ENCODE measurements at places on chromosomes 3 and 15.

- DNase-seq = no peak
Observed at GRCh38 chr3:106371971-106372805, 503.4 kb upstream of the CBLB start.

DNA sequence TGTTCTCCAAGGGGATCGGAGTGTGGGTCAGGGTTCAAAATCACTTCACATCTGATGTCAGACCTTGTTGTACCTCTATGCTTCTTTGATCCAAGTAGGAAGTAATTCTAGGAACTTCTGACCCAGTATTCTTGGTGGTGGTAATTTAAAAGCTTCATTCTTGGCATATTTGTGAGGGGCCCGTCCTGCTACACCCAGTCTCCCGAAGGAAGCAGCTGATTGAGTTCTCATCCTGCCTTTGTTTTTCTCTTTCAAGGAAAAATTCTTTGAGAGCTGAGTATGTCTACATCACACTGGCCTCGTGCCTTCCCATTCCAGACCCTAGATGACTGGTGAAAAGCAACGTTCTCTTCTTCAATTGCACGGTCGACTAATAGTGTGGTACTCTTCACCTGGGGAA is 234.4 kb upstream of the TPRG1 start:
- DNase-seq = no peak

GRCh38 chr15:96363707-96364106 is 33.2 kb downstream of the NR2F2 start:
- DNase-seq = no peak

GRCh38 chr15:23760024-23760423 is 72.9 kb upstream of the NDN start:
- DNase-seq = no peak

DNA sequence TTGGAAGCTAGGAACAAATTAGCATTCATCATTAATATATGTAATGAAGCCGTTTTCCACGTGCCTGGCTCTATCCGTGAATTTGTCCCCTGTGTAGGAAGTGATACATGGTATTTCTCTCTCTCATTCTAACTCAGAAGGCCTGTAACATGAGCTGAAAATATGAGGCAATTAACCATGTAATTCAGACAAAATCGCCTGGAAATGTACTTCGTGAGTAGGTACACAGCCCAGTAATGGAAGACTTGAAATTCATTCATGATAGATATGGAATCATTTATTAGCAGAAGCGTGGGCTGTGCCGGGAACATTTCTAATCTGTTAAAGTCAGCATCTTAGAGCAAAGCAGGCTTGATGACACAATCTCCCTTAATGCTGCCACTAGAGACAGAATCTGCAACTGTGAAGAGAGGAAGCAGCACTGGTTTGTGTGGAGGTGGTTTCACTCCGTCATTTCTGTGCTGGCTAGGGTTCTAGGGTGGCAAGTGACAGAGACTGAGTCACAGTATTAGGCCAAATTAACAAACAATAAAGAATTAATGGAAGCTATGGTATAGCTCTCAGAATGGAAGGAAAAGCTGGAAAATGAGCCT is 225.0 kb upstream of the PROK2 start:
- no peak for DNase-seq

- DNase-seq = no peak
Observed at GRCh38 chr3:190169877-190170276, 49.2 kb upstream of the P3H2 start.

GRCh38 chr3:24365168-24365567 is 129.5 kb downstream of the THRB start:
- no peak for DNase-seq

- peak; percentile 73 for DNase-seq
Observed at GRCh38 chr3:38136777-38137614, at the start of gene ACAA1. Gene ACAA1, minus strand, starts transcription at chr3:38137127. Its CDS starts 92 bp downstream, at chr3:38137035.

- no peak for DNase-seq
Observed at GRCh38 chr15:27846722-27847395, 252.3 kb downstream of the OCA2 start.

GRCh38 chr15:56460071-56460470 is 4.9 kb downstream of the MNS1 start:
- no peak for DNase-seq

GRCh38 chr3:157219215-157219614 is 59.3 kb upstream of the CCNL1 start:
- DNase-seq = no peak

DNA sequence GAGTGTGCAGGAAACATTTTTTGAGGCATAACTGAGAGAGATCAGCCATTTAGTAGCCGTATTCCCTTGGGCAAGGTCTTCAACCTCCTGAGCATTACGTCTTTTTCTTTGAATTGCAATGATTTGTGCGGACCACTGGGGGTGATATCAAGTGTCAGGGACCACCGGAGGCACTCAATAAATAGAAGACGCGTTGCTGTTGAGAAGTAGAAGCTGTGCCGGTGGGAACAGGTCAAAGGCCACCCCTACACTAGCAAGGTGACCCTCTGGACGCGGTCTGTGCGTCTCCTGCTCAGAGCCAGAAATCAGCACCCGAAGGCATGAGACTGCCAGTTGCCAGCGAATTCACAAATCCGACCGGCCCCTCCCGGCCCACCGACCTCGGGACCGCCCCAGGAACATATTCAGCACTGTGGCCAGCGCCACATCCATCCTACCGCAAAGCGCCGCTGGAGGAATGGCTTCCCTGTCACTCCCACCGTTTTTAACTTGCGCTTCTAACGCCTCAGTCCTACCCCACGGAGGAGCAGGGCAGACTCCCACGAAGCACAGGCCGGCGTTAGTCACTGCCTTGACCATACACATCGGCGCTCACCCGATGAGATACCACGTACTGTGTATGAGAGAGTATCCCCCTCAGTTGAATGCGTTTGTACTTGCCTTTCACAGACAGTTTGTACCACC is 1.4 kb upstream of the GHSR start:
- DNase-seq = no peak

- no peak for DNase-seq
Observed at GRCh38 chr3:45670436-45670835, 18.8 kb upstream of the SACM1L start.

DNA sequence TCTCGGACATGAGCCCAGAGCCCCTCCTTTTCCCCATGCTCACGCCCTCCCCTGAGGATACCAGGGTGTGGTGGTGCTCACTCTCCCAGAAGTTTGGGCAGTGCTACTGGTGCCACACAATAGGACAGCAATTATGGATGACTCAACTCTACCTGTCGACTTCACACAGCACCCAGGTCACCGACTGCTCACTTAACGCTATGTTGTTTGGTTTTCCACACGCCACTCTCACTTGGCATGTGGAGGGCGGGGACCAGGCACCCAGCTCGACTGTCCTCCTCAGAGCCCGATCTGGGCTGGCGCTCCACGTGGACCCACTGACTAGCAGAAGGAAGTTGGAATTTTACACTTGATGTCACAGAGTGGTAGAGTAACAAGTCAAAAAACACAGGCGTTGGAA is 30.9 kb downstream of the STIMATE start:
- no peak for DNase-seq

- no peak for DNase-seq
Observed at GRCh38 chr3:133159498-133160475, 121.6 kb downstream of the TMEM108 start.

GRCh38 chr3:11543141-11543947 is 100.4 kb downstream of the VGLL4 start:
- DNase-seq = no peak

- no peak for DNase-seq
Observed at GRCh38 chr15:67080900-67081431, 15.6 kb downstream of the SMAD3 start.

GRCh38 chr3:143090976-143091837 is 28.4 kb upstream of the CHST2 start:
- DNase-seq = peak; percentile 30

GRCh38 chr3:4825436-4826236 is 153.6 kb upstream of the BHLHE40 start:
- no peak for DNase-seq

DNA sequence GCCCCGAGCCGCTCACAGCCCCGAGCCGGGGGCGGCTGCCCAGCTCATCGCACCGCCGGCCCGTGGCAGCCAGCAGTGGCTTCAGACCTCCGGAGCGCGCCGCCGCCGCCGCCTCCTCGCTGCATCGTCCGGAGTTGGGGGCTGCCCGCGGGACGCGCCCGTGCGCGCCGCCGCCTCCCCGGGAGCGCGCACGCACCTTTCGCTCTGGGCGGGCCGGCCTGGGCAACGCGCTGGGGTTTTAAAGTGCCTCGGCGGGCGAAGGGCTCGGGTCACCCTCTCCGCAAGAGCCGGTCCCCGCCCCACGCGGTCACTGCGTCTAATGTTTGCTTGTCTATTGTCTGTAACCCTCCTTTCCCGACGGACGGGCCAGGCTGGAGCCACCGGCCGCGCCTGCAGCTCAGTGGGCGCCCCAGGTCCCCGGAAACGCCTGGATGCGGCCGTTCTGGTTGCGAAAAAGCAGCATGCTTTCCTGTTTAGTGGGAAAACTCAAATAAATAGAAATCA is at the start of gene RYK:
RYK (minus strand) TSS at position 143 of the 504 bp plus-strand sequence. CDS start 205 bp downstream, outside the sequence.
- DNase-seq = peak; percentile 66

DNA sequence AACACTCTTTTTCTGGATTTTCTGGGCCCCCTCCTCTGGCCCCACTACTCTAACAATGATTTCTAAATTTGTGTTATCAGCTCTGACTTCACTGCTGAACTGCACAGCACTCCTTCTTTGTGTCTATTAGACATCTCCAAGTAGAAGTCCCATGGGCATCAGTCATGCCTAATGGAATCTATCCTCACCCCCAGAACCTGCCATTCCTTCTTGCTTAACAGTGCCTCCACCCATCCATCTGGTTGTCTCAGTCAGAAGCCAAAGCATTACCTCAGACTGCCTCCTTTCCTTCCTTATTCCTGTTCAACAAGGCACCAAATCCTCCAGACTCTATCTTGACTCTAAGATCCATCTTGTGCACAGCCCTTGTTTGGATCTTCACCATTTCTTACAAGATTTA is 36.2 kb downstream of the SSR3 start:
- DNase-seq = no peak

DNA sequence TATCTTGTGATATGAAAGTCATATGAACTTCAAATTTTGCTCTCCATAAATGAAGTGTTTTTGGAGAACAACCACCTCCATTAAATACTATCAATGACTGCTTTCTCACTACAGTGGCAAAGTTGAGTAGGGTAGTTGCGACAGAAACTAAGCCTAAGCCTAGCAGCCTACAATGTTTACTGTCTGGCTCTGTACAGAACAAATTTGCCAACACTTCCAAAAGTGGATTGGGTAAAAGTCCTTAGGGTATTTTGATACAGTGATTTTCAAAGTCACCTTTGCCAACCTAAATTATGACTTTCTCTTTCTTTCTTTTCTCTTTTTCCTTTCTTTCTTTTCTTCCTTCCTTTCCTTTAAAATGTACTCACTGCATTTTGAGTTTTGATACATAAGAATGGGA is 142.6 kb downstream of the PLCL2 start:
- DNase-seq = no peak

DNA sequence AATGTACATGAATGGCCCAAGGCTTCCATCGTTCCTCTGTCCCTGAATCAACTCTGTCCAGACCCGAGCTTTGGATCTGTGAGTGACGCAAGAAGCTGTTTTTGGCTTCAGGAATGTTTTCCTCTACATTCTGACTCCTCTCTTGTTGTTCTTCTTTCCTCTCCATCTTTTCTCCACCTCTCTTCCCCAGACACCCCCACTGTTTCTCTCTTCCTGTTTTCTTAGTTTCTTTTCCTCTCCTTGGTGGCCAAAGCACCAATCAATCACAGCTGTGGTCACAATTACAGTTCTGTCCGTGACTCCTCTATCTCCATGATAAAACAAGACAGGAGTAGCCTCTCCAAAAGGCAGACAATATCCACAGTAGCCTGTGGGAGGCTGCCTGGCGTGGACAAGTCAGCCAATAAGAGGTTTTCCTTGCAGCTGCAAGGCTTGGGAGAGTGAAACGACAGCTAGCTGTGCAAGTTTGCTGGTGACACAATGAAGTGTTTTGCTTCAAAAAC is 4.9 kb upstream of the TMEM212 start:
- DNase-seq = no peak

- DNase-seq = no peak
Observed at GRCh38 chr3:50120364-50121071, 31.8 kb downstream of the RBM5 start.

DNA sequence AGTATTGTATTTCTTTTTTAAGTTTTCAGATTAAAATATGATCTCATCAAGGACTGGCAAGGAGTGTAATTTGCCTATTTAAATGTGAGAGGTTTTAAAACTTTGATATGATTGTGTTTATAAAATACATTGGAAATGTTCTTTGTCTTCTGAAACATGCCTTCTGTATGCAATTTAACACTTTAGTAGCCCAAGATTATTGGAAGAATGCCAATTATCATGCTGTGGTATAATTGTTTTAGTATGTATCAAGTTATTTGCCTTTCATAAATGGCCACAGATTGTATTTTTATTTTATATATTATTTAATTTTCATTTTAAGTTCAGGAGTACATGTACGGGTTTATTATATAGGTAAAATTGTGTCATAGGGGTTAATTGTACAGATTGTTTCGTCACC is 31.7 kb downstream of the ECT2 start:
- DNase-seq = no peak

Data from NCI-H1694 treated with DMSO at 0.1 percent for 48 hours (cell line).